NCI-H446 treated with DMSO at 0.1 percent for 48 hours (cell line): ENCODE measurements at places on chromosomes 13 and 19.

DNA sequence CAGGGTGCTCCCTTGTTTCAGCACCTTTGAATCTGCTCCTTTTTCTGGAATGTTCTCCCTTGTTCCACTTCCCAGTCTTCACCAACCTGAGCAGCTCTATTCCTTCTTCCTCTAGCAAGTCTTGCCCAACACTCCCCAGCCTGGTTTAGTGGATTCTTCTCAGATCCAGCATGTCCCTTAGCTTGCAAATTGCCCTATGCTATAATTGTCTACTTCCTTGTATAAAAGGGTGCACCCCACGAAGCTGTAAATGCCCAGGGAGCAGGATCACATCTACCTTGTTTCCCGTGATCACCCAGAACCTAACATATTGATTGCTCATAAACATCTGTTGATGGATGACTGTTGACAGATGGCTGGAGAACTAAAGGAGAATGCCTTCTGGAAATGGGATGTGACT lies 93.2 kb upstream of the C1QTNF9B start:
- no peak for DNase-seq

GRCh38 chr13:48504606-48505005 lies 28.3 kb downstream of the RCBTB2 start:
- DNase-seq, result no peak

GRCh38 chr19:56110515-56111448 lies 10.3 kb downstream of the ZNF787 start:
- no peak for DNase-seq

GRCh38 chr13:34114581-34114980 lies 296.6 kb downstream of the RFC3 start:
- no peak for DNase-seq

GRCh38 chr13:99376132-99376531 lies 68.9 kb upstream of the GPR183 start:
- no peak for DNase-seq

GRCh38 chr13:112846411-112847115 lies 122.5 kb upstream of the MCF2L start:
- no peak for DNase-seq

DNA sequence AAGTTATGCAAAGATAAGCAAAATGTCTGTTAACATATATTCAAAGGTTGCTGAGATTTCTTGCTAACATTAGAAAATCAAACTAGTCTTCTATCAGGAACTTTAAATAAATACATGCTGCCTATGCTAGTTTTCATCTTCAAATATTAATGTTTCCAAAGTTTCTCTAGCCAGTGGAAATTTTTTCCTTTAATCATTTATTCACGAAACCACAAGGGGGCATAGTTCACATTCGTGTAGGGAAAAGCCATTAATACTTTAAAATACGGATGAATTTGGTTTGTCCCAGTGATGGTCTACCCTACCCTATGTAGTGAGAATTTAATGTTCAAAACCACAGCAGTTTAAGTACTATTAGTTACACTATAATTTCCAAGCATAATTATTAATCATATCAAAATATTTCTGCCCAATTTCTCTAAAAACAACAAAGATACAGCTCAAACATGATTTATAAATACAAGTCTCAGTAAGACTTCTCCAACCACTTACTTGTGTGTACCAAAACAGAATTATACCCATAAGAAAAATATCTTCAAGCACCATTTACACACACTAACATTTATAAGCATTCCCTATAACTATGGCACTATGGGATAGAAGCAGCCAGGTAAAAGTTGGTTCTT lies 16.2 kb downstream of the NUFIP1 start:
- DNase-seq, result peak; percentile 7

- no peak for DNase-seq
These were observed 1345.0 kb upstream of the SLC10A2 start for GRCh38 chr13:104411141-104411765.

GRCh38 chr13:106534639-106535551 lies 567 bp downstream of the EFNB2 start:
- no peak for DNase-seq

DNA sequence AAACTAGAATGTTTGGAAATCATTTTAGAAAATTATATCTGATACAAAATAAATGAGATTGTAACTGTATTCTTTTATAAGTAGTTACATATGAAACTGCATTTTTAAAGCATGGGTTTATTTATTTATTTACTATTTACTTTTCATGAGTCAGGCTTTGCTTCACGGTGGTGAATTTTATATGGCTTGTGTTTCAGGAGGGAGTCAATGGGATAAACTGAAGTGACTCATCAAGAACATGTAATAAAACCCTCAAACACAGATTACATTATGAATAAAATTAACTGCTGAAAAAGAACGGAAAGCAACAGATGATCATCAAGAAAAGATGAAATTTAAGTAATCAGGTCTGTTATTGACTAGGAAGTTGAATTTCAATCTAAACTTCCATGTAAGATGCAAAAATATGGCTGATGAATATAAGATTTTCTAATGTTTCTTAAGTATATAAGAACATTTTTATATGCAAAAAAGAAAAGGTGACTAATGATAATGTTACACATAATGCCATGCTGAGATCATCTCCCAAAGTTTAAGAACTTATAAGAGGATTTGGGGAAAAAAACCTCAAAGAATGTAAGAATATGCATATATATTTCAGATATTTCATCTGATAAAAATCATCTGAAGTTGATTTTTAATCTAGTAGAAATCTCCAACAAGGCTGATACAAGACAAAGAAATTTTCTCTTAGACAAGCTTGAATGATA lies 383.6 kb downstream of the SLITRK1 start:
- DNase-seq, result no peak

DNA sequence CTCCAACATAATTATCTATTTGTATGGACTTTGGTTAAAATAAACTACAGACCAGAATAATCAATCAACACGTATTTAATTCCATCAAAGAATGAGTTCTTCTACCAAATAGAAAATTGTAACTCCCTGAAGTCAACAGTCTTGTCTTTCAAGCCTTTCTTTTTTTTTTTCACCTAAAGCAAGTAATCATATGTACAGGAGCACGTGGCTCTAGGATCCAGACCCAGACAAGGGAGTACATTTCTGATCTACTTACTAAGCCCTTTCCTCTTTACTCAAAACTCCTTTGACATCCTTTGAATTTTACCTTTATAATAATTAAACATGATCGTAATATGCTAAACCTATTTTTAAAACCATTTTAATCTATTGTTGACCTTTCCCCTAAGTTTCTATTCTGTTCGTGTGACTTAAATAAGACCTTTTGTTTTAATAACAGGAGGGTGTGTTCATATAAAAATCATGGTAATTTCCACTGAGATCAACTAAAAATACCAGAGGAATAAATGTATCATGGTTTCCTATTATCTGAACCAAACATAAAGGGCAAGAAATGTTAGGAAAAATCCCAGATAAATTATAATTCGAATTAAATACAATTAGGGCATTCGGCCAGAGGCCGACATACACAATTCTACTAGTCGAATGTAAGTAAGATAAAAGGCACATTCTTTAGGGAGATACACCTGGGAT lies 1.7 kb downstream of the SLC7A1 start:
- no peak for DNase-seq

DNA sequence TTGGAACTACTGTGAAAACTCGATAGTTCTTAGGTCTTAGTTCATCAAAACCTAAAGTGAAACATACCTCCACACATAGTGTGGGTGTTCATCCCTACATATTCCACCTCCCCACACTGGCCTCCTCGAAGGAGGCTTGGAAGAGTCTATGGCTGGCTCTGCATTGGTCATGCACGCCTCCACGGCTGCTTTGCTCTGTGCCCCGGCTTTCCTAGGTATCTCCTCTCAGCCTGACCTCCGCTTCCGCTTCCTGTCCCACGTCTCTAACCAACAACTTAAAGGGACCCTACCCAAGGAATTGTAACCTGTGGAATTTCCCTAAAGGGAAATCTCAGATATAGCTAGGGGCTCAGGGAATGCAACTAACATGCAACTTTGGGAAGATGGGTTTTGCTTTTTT lies 79.7 kb upstream of the MBNL2 start:
- no peak for DNase-seq

DNA sequence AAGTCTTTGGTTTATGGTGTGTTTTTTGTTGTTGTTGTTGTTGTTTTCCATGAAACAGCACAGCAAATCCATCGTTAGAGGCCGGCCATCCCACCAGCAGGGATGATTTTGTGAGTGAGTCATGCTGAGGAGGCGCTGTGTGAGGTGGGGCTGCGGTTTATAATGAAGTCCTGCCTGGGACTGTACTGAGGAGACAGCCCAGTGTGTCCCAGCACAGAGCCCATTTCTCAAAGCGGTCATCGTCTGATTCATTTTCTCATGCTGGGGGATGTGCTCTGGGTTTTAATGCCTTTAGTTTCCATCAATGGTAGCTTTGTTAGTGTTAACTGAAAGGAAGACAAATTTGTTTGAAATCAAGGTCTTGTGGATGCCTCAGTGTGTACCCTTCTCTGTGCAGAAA lies 129.3 kb upstream of the SERP2 start:
- DNase-seq, result no peak

DNA sequence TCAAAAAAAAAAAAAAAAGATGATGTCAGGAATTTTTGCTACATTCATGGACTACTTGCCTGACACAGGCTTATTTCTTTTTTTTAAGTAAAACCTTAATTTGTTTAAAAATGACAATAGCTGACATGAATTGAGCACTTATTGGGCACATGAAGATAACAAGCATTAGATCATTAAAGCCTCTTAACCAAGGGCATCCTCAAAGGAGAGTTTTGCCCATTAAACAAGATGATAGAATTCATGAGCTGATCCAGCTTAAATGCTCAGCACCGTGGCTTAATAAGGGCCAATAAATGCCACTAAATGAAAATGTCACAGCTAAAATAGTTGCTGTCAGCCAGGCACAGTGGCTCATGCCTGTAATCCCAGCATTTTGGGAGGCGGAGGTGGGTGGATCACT lies 19.3 kb downstream of the FBXO17 start:
- no peak for DNase-seq

DNA sequence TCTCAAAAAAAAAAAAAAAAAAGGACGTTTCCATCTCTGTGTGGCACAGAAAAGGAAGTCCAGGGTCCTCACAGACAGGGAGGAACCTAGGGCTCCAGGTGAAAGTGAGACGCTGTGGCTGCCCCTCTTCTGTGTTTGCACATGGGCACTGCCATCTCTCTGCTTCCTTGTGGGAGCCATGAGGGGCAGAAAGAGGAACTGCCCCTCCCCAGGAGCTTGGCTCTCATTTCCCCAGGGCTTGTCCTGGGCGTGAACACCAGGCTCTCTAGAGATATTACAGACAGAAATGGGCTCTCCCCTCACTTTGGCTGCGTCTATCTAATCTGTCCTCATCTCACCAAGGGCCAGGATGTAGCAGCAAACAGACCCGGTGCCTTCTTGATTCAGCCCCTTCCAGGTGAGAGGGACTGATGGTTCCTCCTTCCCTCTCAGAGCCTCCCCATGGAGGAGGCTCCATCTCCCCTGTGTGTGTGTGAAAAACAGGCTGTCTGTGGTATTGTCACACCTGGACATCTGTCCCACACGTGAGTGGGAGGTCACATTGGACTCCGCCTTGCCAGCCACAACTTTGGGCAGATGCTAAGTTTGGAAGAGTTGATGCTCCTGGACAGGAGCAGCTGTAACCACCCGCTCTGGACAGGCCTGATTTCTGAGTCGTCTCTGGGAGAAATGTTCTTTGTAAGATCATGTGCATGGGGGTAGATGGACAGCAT lies 840 bp upstream of the LILRA4 start:
- DNase-seq, result no peak

GRCh38 chr13:87999788-88000187 lies 328.6 kb downstream of the SLITRK5 start:
- DNase-seq, result no peak

DNA sequence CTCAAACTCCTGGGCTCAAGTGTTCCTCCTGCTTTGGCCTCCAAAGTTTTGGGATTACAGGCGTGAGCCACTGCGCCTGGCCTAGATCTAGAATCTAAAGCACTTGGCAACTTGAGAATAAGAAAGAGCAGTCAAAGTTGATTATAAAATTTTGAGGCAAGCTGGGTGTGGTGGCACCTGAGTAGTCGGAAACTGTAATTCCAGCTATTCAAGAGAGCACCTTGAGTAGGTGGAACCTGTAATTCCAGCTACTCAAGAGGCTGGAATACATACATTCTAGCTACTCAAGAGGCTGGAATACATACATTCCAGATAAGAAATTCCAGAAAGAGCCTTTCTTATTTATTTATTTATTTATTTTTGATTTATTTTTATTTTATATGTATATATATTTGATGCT lies 8.3 kb upstream of the NAA16 start:
- DNase-seq, result no peak

DNA sequence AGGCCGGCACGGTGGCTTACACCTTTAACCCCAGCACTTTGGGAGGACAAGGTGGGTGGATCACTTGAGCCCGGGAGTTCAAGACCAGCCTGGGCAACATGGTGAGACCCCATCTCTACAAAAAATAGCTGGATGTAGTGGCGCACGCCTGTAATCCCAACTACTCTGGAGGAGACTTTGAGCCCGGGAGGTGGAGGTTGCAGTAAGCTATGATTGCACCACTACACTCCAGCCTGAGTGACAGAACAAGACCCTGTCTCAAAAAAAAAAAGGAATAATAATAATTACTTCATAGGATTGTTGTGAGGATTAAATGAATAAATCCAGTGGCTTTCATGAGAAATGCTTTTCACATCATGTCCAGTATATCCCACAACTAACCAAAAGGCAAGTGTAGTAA lies 8.0 kb downstream of the IGSF23 start:
- no peak for DNase-seq

- no peak for DNase-seq
These were observed 802.5 kb upstream of the SLITRK1 start for GRCh38 chr13:84684804-84685203.

GRCh38 chr13:94726425-94726824 lies 14.1 kb upstream of the SOX21 start:
- no peak for DNase-seq

GRCh38 chr19:485583-486236 lies 10.6 kb upstream of the MADCAM1 start:
- no peak for DNase-seq

DNA sequence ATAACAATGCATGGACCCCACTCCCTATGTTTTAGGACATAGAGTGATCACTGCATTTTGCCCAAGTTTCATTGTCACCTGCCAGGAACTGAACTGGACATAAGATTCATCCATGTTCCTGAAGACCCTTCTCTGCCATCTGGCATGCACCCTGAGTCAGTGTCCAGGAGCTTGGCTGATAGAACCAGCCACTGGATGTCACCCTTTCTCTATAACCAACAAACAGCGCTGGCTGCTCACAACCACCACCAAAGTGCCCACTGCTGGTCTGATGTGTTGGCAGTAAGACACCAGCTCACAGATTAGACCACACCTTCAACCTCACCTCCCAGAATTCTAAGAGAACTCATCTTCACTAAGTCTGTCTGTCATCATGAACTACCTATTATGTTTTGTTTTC lies 333.4 kb downstream of the ITGBL1 start:
- DNase-seq, result peak; percentile 60

- no peak for DNase-seq
These were observed 500.9 kb downstream of the MYO16 start for GRCh38 chr13:109130093-109130835.

DNA sequence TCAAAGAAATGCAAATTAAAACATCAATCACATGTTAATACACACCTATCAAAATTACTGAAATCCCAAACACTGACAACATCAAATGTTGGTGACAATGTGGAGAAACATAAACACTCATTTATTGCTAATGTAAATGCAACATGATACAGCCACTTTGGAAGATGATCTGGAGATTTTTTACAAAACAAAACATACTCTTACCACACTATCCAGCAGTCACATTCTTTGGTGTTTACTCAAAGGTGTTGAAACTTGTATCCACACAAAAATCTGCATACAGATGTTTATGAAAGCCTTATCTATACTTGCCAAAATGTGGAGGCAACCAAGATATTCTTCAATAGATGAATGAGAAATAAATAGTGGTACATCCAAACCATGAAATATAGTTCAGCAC lies 1219.5 kb upstream of the PCDH20 start:
- no peak for DNase-seq

GRCh38 chr13:31649766-31650165 lies 89.6 kb upstream of the RXFP2 start:
- DNase-seq, result peak; percentile 6
